Stomach (tissue), 19 donors: ENCODE measurements at places on chromosomes 16 and 17.

DNA sequence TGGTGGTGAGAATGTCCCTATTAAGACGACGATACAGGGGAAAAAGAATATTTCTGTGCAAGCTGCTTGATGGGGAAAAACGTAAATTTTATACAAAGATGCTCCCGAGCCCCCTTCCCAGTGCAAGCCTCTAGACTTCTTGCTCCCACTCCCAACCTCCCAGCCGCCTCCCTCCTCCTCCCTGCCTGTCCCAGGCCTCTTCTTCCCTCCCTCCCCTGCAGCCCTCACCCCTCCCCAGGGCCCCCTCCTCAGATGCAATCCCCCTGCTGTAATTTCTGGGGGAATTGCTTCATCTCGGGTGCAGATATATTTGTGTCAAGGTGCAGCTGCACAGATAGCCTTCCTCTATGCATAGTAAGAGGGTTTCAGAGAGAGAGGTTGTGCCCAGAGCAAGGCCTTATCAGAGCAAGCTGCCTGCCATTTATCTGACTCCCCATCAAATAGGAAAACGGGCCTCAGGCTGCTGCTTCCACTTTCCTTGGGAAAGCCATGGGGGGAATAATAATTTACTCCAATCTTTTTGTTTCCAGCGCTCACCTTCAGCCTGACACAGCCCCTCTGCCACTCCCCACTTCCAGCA lies 47.4 kb upstream of the LHX1 start:
- no peak for DNase-seq
- no peaks in the 10 kb centered on the region for H3K36me3 ChIP-seq
- no peak overlapping the region for H3K27ac ChIP-seq
- no peak overlapping the region for H3K4me3 ChIP-seq

GRCh38 chr17:73510981-73511718 lies 133.1 kb downstream of the SDK2 start:
- no peaks in the 10 kb centered on the region for H3K4me1 ChIP-seq
- no peak overlapping the region for H3K27ac ChIP-seq
- peaks cover 26% of the 10 kb centered on the region for H3K27me3 ChIP-seq

- peaks cover 62% of the 10 kb centered on the region for H3K36me3 ChIP-seq
- H3K27me3 ChIP-seq = no peaks in the 10 kb centered on the region
- DNase-seq = no peak
- no peak overlapping the region for H3K27ac ChIP-seq
- no peaks in the 10 kb centered on the region for H3K4me1 ChIP-seq
- no peak overlapping the region for H3K4me3 ChIP-seq
Observed at GRCh38 chr16:47592232-47592631, 131.1 kb downstream of the PHKB start.

- H3K36me3 ChIP-seq = peaks cover 9% of the 10 kb centered on the region
- H3K4me1 ChIP-seq = peaks cover 17% of the 10 kb centered on the region
- H3K27ac ChIP-seq = no peak overlapping the region
- no peaks in the 10 kb centered on the region for H3K27me3 ChIP-seq
- no peak overlapping the region for H3K4me3 ChIP-seq
Observed at GRCh38 chr16:15452246-15452855, 18.0 kb downstream of the BMERB1 start.

DNA sequence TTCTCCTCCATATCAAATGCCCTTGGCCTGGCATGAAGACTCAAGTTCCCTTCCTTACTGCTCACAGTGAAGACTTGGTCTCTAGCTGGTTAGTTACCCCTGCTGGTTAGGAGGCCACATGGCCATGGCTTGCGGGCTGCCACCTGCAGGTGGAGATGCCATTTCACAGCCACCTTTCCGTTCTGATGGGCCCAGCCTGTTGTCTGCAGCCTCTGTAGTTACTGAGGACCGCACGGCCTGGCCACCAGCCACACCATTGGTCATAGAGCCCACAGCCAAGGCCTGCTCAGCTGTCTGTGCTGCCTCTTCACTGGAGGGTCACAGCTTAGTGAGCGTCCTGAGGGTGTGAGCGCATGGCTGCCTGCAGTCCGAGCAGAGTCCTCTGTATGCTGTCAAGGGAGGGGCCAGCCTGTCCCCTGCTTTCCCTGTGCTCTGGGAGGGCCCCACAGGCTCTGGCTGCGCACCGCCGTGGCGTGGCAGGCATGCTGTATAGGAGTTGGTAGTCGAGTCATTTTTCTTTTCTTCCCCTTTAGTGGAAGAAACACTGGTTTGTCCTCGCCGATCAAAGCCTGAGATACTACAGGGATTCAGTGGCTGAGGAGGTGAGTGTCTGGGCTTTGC lies 59.2 kb downstream of the PLD6 start:
- no peak for DNase-seq
- H3K27ac ChIP-seq = no peak overlapping the region
- H3K4me1 ChIP-seq = peaks cover 8% of the 10 kb centered on the region
- no peaks in the 10 kb centered on the region for H3K27me3 ChIP-seq
- H3K36me3 ChIP-seq = peaks cover 98% of the 10 kb centered on the region
